Fibroblast of mammary gland (primary cell): ENCODE measurements at places on chromosomes 1 and 21.

DNA sequence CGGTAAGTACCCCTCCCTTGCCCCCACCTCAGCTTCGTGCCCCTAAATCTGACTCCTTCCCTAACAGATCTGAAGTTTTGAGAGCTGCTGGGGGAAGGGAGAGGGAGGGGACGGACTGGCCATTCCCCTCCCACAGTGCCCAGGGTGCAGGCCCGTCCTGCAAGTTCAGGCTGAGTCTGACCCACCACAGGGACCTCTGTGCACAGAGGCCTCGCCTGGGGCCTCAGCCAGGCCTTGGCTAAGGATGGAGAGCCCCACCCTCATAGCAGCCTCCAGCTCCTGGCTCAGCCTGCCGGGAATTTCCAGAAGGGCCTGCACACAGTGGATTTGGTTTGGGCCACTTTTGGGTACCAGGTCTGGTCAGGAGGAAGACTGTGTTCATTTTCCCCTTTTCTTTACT, 31.2 kb upstream of the TNFRSF1B start:
- DNase-seq, result peak; percentile 15

GRCh38 chr21:38830671-38831525, 25.2 kb downstream of the ETS2 start:
- DNase-seq, result no peak

GRCh38 chr1:32891630-32892029, 5.3 kb downstream of the HPCA start:
- no peak for DNase-seq

DNA sequence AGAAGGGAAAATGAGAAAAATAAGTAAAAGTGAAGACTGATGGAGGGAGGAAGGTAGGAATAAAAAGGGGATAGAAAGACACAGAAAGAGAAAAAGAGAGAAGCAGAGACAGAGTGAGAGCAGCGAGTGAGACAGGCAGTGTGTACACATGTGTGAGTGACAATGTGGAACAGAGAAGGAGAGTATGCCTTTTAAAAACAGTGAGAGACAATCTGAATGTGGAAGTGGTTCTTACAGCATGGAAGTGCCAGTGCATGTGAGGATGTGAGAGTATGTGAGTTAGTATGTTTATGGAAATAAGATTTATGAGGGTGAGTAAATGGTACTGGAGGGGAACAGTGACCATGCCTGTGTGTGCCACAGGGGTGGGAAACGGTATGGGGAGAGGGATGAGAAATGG, 1.2 kb downstream of the NEGR1 start:
- peak; percentile 28 for DNase-seq

GRCh38 chr1:116671072-116671760, 3.7 kb upstream of the IGSF3 start:
- no peak for DNase-seq

DNA sequence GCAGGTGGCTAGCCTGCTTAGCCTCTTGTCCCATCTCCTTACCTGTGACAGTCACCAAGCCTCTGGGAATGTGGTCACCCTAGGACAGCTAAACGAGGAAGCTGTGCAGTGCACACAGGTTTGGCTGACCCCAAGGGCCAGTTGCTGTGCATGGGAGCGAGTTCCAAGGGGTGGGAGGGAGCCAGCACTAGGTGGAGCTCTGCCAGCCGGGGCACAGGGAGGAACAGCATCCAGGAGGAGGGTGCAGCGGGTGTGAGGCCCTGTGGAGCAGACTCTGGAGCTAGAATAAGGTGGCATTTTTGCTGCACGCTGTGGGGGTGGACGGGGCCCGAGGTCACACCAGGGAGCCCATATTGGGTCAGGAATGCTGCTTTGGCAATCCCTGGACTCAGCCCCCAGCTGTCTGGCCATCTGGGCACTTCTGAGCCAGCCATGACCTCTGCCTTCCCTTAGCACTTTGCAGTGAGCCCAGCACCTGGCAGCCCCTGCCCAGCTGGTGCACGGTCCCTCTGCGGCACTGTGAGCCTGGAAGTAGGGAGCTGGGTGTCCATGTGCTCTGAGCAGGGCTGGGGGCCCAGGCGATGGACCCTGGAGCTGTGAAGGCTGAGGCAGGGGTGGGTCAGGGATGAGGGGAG, 8.7 kb downstream of the PDXK start:
- DNase-seq, result no peak

GRCh38 chr21:15421441-15421881, 308.3 kb upstream of the USP25 start:
- no peak for DNase-seq

GRCh38 chr1:192604979-192605620, 29.5 kb downstream of the RGS1 start:
- DNase-seq, result no peak

DNA sequence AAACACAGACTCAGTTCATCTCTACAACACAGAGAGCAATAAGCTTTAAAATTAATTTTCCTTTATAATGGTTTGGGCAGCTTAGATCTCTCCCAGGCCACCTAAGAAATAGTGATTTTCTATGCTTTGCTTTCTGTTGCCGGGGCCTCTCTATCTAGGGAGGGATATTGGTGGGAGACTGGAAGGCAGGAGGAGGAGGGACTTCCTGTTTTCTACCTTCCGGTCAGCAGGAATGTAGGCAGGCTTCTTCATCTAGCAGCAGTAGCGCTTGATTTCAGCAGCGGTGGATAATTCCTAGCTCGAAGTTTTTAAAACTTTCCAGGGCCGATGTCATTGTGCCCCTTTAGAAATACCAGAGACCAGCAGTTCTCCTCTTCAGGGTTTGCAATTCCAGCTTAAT, 5.1 kb upstream of the DESI2 start:
- DNase-seq, result no peak

DNA sequence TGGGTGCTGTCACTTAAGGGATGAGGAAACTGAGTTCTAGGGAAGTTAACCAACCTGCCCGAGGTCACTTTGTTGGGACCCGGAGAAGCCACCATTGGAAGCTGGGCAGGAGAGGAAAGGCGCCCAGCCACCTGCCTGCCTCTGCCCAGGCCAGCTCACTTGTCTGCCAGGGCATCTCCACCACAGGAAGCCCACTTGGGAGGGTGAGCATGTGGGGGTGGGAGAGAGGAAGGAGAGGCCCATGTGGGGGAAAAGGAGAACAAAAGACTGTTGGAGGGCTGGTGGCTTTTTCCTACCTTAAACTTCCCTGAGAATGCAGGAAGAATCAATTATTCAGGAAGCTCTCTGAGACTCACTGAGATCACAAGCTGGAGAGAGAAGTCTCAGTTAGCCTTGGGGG, 43.8 kb upstream of the SELENON start:
- DNase-seq, result no peak

DNA sequence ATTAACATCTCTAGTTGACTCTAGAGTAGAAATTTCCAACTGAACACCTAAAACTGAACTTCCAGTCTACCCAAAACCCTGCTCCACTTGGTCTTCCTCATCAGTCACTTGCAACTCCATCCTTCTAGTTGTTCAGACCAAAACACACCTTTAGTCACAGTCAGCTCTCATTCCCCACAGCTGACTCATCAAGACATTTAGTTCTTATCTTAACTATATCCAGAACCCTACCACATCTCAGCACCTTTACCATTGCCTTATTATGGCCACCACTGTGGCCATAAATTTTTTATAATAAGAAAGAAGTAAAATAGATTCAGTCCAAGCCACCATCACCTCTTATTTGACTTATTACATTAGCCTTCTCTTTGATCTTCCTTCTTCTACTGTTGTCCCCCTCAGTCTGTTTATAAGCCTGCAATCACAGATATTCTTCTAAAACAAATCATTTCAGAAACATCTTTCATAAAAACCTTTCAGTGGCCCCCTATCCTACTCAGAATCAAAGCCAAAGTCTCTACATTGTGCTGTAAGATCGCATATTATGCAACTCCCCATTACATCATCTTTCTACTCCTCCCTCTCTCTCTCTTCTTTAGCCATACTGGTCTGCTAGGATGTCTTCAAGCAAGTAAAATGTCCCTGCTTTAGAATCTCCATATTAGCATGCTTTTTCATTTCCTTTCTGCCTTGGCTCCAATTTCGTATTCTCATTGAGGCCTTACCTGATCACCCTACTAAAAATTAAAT, 275.9 kb downstream of the LRRC40 start:
- DNase-seq, result peak; percentile 52

GRCh38 chr1:58979086-58979485, 195.2 kb upstream of the JUN start:
- DNase-seq, result peak; percentile 24

GRCh38 chr1:16607433-16607851, 5.9 kb downstream of the NBPF1 start:
- no peak for DNase-seq

DNA sequence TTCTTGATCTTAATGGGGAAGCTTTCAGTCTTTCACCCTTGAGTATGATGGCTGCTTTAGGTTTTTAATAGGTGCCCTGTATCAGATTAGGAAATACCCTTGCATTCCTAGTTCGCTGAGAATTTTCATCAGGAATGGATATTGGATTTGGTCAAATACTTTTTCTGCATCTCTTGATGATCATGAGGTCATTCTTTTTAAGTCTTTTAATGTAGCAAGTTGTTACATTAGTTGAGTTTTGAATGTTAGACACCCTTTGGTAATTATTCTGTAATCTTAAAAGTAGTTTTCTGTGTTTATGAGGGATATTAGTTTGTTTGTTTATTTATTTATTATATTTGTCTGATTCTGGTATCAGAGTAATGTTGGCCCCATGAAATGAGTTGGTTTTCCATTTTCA, 22.5 kb downstream of the MAN1A2 start:
- DNase-seq, result no peak

DNA sequence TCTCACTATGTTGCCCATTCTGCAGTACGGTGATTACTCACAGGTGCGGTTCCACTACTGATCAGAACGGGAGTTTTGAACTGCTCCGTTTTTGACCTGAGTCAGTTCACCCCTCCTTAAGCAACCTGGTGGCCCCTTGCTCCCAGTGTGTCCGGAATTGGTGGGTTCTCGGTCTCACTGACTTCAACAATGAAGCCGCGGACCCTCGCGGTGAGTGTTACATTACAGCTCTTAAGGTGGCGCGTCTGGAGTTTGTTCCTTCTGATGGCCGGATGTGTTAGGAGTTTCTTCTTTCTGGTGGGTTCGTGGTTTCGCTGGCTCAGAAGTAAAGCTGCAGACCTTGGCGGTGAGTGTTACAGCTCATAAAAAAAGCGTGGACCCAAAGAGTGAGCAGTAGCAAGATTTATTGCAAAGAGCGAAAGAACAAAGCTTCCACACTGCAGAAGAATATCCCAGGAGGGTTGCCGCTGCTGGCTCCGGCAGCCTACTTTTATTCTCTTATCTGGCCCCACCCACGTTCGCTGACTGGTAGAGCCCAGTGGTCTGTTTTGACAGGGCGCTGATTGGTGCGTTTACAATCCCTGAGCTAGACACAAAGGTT, 17.6 kb upstream of the PARP1 start:
- peak; percentile 22 for DNase-seq

DNA sequence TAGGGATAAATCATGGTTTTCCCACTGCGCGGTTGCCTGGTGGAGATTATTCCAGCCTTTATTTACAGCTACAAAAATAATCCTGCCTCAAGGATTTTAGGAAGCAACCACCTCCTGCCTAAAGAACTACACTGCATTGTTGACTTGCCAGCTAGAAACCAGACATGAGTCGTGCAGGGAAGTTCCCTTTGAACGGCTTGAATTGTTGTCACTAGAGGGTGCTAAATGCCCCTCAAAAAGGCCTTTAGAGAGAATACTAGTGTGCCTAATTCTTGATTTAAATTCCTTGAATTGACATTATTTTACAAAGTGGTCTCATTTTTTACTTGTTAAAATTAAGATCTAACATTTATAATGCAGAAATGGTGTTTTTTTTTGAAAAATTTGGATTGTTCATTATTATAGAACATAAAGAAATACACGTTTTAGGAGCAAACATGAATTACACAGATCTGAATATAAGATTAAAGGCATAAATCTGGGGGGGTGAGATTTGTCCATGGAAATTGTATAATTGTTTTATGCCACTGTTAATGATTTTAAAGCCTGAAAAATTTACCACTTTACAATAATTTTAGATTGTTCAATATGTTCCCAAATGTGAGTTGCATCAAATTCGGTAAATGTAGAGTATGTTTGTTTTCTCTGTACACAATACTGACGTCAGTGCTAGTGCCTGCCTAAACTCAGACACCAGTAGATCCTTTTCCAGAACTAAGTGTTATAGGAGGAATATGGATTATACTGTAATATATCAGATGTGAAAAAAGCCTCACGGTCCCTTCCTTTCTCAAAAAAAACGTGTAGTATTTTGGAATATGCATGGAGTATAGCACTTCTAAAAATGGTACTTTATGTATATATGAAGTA, 7.6 kb upstream of the ERG start:
- DNase-seq, result peak; percentile 73

GRCh38 chr1:184576822-184577221, 177.8 kb downstream of the EDEM3 start:
- DNase-seq, result no peak

GRCh38 chr1:9284061-9284460, 8.6 kb upstream of the SPSB1 start:
- no peak for DNase-seq

GRCh38 chr1:102891868-102892625, 216.3 kb downstream of the COL11A1 start:
- DNase-seq, result peak; percentile 79

DNA sequence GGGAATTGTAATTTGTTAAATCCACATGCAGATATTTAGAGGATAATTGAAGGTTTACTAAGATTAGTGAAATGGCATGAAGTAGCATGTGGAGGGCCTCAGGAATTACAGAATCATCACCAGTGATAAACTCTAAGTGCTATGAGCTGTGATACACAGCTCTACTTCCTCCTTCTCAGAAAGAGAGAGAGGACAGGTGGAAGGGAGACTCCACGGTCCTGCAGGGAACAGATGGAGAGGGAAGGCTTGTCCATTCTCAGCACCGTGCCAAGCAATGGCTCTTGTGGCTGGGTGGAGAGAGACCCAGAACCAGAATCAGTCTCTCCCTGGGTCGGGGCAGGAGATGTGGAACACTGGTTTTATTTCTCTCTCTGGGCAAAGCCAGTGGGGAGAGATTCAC, 27.8 kb upstream of the LYPD8 start:
- DNase-seq, result no peak

DNA sequence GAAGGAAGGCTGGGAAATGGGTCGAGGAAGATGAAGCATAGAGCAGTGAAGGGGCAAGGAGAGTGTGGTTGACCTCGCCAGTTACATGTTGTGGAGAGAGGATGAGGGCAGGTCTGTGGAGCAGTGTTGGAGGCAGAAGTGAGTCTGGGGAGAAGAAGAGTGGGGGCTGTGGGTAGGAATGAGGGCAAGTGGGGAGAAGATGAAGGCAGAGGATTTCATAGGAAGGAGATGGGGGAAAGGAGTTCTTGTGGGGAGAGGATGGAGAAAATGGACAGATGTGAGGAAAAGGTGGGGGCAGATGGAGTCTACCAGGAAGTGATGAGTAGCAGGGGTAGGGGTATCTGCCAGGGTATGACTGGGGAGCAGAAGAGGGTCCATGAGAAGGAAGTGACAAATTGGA, 3.6 kb downstream of the ARMH1 start:
- no peak for DNase-seq

GRCh38 chr1:113617438-113618141, 141.7 kb downstream of the PHTF1 start:
- DNase-seq, result peak; percentile 50

GRCh38 chr1:67732750-67733151, 47.8 kb downstream of the GADD45A start:
- DNase-seq, result peak; percentile 80

- DNase-seq, result no peak
Observed at GRCh38 chr1:179910934-179911333, 28.8 kb downstream of the TOR1AIP1 start.

GRCh38 chr1:154741327-154741726, 128.8 kb downstream of the KCNN3 start:
- DNase-seq, result peak; percentile 53

GRCh38 chr1:211830055-211830327, 572 bp downstream of the LPGAT1 start:
- DNase-seq, result no peak
